Muscle of back (tissue), 13 donors: ENCODE measurements at places on chromosomes 4 and X.

- DNase-seq = no peak
These were observed 500.2 kb downstream of the IDS start for GRCh38 chrX:149004936-149005335.

GRCh38 chrX:101409043-101409442, 1.0 kb downstream of the HNRNPH2 start:
- DNase-seq = no peak

GRCh38 chrX:39820938-39821708, 276.6 kb downstream of the BCOR start:
- no peak for DNase-seq

DNA sequence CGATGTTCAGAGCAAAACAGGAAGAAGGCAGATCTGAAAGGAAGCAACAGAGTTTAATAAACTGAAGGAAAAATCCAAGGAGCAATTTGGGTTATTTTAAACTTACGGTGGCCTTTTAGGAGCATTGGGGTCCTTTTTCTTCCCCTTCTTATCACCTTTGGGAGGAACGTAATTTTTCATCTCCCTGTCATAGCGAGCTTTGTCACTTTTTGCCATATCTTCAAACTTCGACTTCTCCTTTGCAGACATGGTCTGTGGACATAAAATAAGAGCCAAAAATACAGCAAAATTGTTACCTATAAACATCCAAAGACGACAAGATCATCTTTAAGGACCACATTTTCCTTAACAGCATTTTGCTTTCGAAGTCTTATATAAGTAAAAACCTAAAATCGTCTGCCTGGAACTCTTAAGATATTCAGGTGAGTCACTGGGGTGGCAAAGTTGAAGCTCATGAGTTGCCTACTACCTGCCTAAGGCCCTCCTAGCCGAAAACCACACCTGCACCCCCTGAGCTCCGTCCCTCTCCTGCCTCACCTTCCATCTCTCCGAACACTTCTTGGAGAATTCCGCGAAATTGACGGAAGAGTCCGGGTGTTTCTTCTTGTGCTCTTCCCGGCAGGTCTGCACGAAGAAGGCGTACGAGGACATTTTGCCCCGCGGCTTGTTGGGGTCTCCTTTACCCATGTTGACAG, 1.0 kb downstream of the HMGB2 start:
- DNase-seq = no peak

GRCh38 chr4:85776096-85776495, 301.1 kb downstream of the ARHGAP24 start:
- no peak for DNase-seq

DNA sequence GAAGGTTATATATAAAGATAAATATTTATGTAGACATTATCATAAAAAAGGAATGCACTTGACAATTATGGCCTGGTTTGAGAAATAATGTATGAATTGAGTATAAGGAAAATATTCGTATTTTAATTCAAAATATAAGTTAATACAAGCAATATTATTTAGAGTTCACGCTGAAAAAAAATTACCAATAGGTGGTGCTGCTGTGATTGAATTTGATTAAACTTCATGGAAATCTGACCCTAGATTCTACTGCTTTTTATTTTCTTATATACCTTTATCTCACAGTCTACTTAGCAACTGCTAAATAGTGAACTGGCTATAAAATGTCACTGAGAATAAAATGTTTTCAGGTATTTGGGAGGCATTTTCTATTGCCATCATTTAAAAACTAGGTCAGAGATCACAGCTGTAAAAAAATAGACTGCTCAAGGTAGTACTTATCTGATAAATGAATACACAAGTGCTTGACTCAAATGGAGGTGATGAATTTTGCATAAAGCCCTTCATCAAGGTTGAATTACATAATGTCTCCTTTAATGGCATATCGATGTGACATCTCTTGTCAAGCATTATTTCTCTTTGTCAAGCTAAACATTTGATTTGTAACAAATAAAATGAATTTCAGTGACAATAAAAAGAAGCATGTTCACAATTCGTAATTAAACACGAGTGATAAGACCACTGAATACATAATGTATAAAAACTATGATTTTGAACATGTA, 1638.8 kb upstream of the PCDH7 start:
- DNase-seq = peak; percentile 25

GRCh38 chr4:909821-910220, 22.3 kb downstream of the GAK start:
- no peak for DNase-seq

GRCh38 chr4:26741491-26741871, 119.2 kb upstream of the STIM2 start:
- peak; percentile 49 for DNase-seq

GRCh38 chr4:60726779-60727178, 473.3 kb upstream of the ADGRL3 start:
- no peak for DNase-seq

- DNase-seq = no peak
These were observed 581.3 kb upstream of the TENM3 start for GRCh38 chr4:181661923-181662322.

- DNase-seq = no peak
These were observed 42.0 kb downstream of the SRPX2 start for GRCh38 chrX:100685997-100686305.

DNA sequence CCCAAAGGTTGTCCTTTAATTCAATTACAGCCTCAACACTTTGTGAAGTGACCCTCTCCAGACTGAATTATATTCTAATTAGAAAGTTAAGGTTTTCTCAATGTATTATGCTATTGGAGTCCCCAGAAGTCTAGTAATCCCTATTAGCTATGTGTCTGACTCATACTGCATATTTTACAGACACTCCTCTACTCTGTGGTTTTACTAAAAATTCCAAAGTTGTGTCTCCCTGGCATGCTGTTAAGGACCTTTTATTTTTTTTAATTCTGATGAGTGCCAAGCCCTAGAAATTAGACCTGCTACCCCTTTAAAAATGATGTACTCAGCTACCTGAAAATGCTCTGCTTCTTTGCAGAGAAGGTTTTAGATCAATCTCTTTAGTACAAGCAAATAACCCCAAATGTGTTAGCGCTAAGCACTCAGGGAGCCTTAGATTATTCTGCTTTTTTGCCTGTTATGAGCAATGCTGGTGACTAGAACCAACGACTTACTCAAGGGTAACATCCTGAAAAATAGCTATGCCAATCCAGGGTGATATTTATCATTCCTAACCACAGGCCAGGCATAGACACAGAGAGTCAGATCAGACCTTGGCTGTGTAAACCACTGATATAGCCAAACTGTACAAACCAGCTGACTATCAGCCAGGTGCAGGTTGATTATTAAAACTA, 26.1 kb upstream of the CXCL13 start:
- DNase-seq = no peak

DNA sequence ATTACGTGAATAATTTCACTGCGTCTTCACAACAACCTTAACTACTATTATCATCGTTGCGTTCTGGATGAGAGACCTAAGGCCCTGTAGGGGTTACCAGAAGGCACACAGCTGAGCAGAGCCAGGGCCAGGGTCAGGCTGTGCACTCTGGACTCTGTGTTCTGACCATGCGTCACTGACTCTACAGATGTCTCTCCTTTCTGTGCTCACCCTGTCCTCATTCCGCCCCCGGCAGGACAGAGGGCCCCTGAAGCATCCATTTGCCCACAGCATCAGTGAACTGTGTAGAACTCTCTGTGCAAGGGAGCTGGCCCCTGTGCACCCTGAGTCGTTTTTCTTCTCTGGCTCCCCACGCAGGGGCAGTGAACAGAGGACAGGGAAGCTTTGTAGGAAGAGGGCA, 21.3 kb downstream of the GPKOW start:
- DNase-seq = no peak

- peak; percentile 54 for DNase-seq
These were observed 403 bp upstream of the LGI2 start for GRCh38 chr4:25031077-25031621.

DNA sequence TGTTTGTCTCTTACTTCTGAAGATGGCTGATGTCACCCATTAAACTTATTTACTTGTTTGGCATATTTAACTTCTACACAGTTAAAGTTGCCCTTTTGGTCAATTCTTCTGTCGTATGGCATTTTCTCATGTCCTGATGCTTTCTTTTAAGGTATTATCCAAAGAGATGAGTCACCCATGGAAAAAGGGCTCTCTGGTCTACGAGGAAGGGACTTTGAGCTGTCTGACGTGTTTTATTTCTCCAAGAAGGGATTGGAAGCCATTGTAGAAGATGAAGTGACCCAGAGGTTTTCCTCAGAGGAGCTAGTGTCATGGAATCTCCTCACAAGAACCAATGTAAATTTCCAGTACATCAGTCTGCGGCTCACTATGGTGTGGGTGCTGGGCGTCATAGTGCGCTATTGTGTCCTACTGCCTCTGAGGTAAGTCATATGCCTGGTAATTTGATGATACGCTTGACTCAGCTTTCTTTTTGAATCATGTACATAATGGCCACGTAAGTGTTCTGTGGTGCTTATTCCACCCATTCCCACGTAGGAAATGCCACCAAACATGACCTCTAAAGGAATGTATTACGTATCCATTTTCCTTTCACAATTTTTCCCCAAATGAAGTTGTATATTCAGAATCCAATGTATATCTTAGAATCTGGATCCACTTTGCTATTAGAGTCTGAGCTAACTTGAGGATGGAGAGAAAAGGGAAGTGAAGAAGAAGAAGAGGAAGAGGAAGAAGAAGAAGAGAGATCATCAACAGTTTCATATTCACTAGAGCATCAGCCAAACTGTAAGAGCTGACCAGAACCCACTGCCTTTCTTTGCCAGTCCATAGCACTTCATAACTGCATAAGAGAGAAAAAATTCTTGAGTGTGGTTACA, 45.7 kb downstream of the GPAT3 start:
- no peak for DNase-seq

- no peak for DNase-seq
These were observed 707 bp upstream of the SHROOM4 start for GRCh38 chrX:50814701-50815100.

DNA sequence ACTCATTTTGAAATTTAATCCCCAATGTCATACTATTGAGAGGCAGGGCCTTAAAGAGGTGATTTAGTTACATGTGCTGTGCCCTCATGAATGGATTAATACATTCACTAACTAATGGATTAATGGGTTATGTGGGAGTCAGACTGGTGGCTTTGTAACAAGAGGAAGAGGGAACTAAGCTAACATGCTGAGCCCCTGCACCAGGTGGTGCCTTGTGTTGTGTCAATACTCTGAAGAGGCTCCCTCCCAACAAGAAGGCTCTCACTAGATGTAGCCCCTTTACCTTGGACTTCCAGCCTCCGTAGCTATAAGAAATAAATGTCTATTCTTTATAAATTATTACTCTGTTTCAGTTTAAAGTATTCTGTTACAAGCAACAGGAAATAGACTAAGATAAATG, 411.9 kb upstream of the EMCN start:
- no peak for DNase-seq

GRCh38 chrX:47619486-47620302, at the start of gene SYN1:
Gene SYN1 (minus strand): TSS chrX:47619857. CDS start chrX:47619728, 129 bp downstream.
- peak; percentile 64 for DNase-seq

- DNase-seq = no peak
These were observed 66.3 kb downstream of the RBM47 start for GRCh38 chr4:40563401-40563800.

DNA sequence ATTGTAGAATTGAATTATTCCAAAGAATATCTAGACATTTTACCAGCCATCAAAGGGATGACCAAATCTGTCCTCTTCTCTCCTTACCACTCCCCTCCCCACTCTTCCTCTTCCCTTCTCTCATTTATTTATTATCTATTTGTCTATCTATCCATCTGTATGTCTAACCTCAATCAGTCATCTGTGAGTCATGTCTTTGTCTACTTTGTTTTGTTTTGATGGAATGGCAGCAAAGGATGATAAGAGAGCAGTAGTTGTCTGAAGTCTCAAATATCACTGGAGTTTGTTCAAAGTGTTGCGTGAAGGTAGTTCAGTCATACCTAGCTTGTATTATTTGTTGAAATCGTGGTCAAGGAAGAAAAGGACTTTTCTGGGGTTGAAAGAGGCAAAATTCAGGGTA, 34.7 kb upstream of the PGRMC2 start:
- DNase-seq = no peak
